ENCODE measurements at places on chromosomes 5 and 9.

- no peak for DNase-seq
Measured at GRCh38 chr5:32953694-32954093, 242.6 kb downstream of the NPR3 start.

GRCh38 chr9:134972140-134972539 lies 54.4 kb upstream of the FCN1 start:
- no peak for DNase-seq

- DNase-seq: no peak
Measured at GRCh38 chr9:89405826-89406225, 87.5 kb downstream of the SECISBP2 start.

- DNase-seq: no peak
Measured at GRCh38 chr5:112552791-112553190, 133.7 kb upstream of the EPB41L4A start.

DNA sequence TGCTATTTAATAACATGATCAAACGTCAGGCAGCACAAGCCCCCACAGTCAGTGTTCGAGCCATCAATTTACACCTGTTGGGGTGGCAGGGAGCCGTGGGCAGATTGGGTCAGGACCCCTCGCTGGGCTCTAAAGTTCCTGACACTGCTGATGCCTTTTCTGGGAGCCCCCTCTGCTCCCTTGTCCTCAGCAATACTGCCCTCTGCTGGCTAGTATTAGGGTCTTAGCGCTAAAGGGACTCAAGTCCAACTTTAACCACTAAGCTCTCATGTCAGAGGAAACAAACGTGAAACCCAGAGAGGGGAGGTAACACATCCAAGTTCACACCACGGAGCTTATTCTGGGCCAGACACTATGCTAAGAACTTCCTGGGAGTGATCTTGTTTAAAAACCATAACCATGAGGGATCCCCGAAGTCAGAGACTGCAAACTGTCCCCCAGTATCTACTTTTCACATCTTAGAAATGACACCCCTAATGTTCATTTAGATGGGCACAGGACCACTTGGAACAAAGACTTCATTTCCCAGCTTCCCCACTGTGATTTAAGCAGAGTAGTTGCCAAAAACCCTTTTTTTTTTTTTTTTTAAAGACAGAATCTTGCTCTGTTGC lies 20.4 kb downstream of the ANKS6 start:
- peak; percentile 34 for DNase-seq

- DNase-seq: no peak
Measured at GRCh38 chr5:172211676-172212075, 17.7 kb downstream of the EFCAB9 start.

- DNase-seq: no peak
Measured at GRCh38 chr5:105350486-105351140, 1788.0 kb upstream of the NUDT12 start.

DNA sequence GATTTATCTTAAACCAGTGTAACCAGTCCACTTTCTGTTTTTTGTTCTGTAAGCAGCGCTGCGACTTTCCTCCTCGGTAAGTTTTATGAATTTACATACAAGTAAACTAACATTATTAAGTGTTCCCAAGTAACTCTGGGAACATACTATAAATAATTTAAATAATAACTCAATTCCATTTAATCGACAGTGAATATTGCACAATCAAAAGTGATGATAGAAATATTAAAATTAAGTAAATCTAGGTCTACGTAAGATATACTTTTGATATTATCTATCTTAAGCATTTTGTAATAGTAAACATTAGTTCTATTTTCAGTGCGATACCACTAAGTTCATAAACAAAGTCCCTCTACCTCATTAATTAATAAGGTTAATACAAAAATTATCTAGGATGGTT lies 7.8 kb downstream of the NFIB start:
- no peak for DNase-seq

All from GM12864 (cell line).